ENCODE measurements at places on chromosomes 2 and 18.

- no peak overlapping the region for H3K27ac ChIP-seq
- peaks cover 9% of the 10 kb centered on the region for H3K36me3 ChIP-seq
- DNase-seq, result no peak
- no peaks in the 10 kb centered on the region for H3K27me3 ChIP-seq
- peaks cover 38% of the 10 kb centered on the region for H3K4me1 ChIP-seq
- no peak overlapping the region for H3K4me3 ChIP-seq
Measured at GRCh38 chr2:196284866-196285557, 113.6 kb upstream of the STK17B start.

GRCh38 chr18:59454909-59455727 lies 96.1 kb upstream of the LMAN1 start:
- H3K27me3 ChIP-seq, result peaks cover 5% of the 10 kb centered on the region
- no peaks in the 10 kb centered on the region for H3K4me1 ChIP-seq
- H3K4me3 ChIP-seq, result no peak overlapping the region
- no peak for DNase-seq
- no peaks in the 10 kb centered on the region for H3K36me3 ChIP-seq
- H3K27ac ChIP-seq, result no peak overlapping the region

DNA sequence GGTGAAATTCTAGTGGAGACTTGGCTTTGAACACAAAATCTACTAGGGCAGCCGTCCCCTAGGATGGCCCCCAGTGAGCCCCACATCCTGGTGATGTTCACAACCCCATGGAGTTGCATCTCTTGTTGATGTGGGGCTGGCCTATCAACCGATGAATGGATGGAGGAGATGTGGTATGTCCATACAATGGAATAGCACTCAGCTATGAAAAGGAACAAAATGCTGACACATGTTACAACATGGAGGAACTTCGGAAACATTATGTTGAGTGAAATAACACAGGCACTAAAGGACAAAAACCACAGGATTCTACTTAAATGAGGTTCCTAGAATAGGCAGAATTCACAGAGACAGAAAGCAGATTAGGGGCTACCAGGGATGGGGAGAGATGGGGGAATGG lies 80.1 kb upstream of the ASAP2 start:
- no peaks in the 10 kb centered on the region for H3K4me1 ChIP-seq
- no peak for DNase-seq
- peaks cover 2% of the 10 kb centered on the region for H3K27me3 ChIP-seq
- H3K36me3 ChIP-seq, result no peaks in the 10 kb centered on the region
- H3K4me3 ChIP-seq, result no peak overlapping the region

GRCh38 chr2:44946372-44947027 lies 5.0 kb downstream of the SIX3 start:
- H3K4me1 ChIP-seq, result peaks cover 22% of the 10 kb centered on the region
- H3K27ac ChIP-seq, result no peak overlapping the region
- no peak for DNase-seq
- H3K27me3 ChIP-seq, result peaks cover 90% of the 10 kb centered on the region

DNA sequence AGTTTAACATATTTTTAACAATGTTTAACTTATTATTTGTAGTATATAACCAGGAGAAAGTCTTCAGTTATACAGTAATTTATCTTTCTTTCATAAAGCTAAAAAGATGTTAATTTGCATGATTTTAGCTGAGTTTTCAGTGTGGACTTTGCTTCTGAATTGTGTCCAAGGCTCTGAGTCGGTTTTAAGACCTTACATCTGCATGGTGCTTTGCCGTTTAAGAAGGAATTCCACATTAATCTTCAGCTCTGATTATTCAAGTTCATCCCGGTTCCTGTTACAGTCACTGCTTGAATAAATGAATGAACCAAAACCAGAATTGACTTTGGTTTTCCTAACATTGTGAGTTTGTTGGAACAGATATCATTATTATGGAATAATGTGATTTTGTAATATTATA lies 419.7 kb upstream of the RGPD4 start:
- H3K36me3 ChIP-seq, result no peaks in the 10 kb centered on the region
- no peak for DNase-seq
- H3K27me3 ChIP-seq, result no peaks in the 10 kb centered on the region
- H3K4me1 ChIP-seq, result peaks cover 3% of the 10 kb centered on the region

DNA sequence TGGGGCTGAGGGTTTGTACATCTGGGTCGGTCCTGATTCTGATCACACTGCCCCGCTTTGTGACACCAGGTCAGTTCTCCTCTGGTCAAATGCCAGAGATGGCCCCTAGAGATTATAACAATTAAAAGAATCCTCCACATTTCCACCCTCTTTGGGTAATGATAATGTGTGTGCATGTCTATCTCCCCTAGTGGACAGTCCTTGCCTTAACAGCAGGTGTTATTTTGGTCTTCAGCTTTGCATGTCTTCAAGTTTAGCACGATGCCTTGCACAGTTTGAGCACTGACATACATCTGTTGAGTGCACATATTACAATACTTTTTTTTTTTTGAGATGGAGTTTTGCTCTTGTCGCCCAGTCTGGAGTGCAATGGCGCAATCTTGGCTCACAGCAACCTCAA lies 25.7 kb upstream of the COX7A2L start:
- no peak for DNase-seq
- H3K36me3 ChIP-seq, result no peaks in the 10 kb centered on the region
- H3K4me3 ChIP-seq, result no peak overlapping the region
- H3K27me3 ChIP-seq, result no peaks in the 10 kb centered on the region
- H3K4me1 ChIP-seq, result no peaks in the 10 kb centered on the region

GRCh38 chr18:77263466-77263763 lies 13.8 kb downstream of the GALR1 start:
- H3K27me3 ChIP-seq, result peaks cover 11% of the 10 kb centered on the region
- no peak overlapping the region for H3K27ac ChIP-seq
- no peak for DNase-seq
- H3K4me3 ChIP-seq, result no peak overlapping the region

All from activated CD8-positive, alpha-beta T cell treated with anti-CD3 and anti-CD28 coated beads, Interleukin-2, amount 10 ng/mL, durations not matched to agents 7 days and 5 days (primary cell).